ENCODE measurements at places on chromosomes 11 and 22.

DNA sequence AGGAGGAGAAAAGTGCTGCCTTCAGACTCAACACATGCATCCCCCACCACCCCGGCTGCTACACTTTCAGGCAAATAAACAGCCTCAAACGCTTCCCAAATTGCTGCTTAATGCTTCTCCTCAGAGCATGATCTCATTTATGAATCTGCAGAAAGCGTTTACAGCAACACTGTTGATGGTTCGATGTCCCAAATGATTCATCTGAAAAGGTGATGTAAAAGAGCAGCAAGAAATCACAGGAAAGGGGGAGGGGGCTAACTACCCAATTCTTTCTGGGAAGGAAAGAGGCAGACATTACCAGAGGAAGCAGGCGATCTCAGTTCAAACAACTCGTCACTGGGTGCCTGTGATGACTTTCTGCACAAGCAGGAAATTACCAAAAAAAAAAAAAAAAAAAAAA, 119.6 kb downstream of the TENM4 start:
- no peak for DNase-seq

DNA sequence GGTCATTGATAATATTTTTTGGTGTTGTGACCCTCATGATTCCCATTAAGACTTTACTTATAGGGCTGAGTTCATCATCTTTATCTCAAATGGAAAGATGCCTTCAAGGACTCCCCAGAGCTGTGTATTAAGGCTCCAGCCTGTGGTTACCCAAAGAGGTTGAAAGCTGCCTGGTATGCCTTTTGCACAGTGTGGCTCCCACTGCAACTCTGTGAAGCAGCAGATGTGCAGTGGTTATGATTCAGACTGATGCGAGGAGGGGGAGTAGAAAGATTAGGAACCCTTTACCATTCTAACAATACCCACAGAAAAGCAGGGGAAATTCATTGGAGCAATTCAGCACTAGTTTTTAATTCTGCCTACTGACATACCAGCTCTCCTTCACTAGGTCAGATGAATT, 560.0 kb downstream of the INSC start:
- DNase-seq: no peak

DNA sequence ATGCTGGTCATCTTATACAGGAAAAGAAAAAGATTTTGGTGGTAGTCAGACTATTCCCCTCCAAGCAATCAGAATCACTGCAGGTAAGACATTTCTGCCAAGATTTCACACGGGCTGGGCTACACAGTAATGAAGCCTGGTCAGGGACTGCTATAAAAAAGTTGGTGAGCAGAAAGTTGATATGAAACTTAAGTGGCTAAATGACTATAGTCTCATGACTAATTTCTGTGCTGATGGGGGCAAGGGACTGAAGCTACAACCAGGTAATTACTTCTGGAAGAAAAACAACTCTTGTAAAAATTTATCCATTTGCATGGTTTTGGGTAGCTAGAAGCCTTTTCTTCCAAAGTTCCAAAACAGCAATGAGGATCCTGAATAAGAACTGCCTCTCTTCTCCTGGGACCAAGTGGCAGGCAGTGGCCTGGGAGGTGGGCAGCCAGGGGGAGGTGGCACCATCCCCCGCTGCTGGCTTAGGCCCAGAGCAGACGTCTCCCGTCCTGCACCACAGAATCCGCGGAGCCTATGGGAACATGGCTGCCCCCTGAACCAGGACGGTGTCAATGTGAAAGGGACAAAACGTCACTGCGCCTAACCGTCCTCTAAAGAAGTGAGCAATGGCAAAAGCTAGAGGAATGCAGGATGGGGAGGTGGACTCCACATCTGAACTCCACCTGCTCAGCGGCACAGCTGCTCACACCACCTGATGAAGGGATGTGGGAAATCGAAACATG, 122.6 kb upstream of the LMO1 start:
- no peak for DNase-seq

GRCh38 chr22:46156031-46156430, 5.7 kb downstream of the PPARA start:
- DNase-seq: no peak

DNA sequence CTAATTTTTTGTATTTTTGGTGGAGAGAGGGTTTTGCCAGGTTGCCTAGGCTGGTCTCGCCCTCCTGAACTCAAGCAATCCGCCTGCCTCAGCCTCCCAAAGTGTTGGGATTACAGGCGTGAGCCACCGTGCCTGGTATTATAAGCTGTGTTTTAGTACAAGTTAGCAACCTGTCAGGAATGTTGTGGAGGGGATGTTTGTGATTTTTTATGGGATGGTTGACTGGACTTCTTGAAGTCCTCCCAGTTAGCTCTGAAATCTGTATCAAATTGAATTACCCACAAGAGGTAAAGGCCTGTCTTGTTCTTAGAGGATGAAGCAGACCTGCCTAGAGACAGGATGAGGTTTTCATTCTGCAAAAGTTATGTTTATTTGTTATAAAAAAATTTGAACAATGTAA, 34.1 kb upstream of the IL18BP start:
- DNase-seq: no peak

- no peak for DNase-seq
Observed at GRCh38 chr22:46113910-46114517, 36.3 kb upstream of the PPARA start.

DNA sequence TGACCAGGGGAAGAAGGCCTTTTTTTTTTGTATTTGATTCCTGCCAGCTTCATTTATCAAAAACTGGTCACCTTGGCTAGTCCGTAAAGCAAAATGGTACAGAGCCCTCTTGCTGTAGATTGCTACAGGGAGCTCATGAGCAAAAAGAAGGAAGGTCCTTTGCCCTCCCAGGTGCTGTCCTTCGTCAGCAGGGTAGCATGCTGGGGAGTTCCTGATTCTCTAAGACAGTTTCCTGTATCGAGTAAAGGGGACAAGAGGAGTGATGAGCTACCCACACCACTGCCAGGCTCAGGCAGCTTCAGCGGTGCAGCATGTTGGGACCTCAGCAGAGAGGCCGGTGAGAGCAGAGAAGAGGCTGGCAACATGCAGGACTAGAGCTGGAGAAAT, 67.8 kb upstream of the CSNK2A3 start:
- no peak for DNase-seq

DNA sequence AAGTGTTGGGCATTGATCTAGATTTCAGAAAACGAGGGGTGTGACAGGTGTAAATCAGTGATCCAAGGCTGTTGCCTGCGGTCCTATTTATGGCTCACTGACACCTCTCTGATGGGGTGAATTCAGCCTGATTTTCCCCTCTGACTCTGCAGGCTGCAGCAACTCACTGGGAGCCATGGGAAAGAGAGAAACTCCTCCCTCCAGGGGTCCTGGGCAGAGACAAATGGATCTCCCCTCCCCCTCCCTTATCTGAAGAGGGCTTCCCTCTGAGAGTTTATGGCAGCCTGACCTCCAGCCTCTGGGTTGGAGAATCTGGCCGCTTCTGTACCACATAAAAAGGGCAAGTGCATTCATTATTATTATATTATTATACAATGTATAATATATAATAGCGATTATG, 1.8 kb upstream of the PKNOX2 start:
- no peak for DNase-seq

DNA sequence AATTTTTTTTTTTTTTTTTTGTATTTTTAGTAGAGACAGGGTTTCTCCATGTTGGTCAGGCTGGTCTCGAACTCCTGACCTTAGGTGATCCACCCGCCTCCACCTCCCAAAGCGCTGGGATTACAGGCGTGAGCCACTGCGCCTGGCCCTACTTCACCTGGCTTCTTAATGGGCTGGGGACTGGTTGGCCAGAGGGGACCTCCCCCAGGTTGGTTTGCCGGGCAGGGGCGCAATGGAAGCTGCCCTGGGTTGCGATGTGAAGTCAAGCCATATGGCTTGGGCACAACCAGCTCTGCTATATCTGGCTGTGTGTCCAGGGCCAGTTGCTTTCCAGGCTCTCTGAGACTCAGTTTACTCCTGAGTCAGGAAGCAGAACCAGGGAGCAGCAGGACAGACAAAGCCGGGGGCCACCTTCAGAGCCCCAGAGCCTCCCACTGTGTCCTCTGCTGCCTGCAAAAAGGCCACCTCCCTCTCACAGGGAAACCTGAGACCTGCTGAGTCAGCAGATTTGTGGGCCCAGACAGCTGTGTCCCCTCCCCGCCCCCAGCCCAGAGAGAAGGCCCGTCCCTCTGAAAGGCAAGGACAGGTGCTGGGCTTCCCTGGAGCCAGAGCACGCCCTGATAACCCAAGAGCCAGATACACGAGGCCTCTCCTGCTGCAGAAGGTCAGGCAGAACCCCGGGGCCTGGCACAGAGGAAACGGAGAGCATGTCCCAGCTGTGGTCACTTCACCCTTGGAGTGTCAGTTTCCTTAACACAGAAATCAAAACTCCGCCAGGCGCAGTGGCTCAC, 29.2 kb upstream of the DAGLA start:
- no peak for DNase-seq

- DNase-seq: no peak
Observed at GRCh38 chr11:72789493-72790131, 4.2 kb downstream of the STARD10 start.

DNA sequence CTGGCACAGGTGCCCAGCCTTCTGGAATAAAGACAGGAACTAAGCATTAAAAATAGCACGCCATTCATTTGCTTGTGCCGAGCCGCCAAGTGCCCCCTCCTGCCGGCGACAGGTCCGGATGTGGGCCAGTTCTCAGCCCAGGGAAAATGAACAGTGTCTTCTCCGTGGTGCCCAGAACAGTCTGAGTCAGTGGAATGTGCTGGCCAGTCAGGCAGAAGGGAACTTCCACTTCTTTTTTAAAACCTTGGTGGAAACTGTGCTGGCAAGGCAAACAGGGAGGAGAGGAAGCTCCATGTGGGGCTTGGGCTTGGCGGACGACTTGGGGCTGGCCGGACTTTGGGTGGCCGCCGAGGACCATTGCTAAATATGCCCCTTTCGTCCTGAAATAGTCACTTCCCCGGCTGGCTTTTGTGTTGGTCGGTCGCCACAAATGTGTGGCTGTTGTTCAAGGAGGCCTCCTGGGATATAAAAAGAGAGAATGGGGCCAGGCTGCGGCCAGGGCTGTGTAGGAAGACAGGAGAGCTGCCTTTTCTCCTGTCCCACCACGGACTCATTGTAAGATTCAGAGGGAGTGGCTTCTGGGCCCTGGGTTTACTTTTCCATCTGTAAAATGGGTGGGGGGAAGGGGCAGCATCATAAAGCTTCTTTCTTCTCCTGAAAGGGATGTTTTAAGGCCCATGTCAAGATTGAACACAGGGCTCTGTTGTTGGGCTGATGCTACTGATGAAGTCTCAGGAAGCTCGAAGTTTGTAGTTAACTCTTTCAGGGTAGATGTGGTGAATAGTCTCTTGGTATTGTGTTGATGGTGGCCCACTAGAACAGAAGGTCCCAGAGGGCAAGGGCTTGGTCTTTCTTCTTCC, 101.0 kb downstream of the PTPRJ start:
- DNase-seq: no peak

GRCh38 chr22:46136486-46137217, 13.7 kb upstream of the PPARA start:
- no peak for DNase-seq

DNA sequence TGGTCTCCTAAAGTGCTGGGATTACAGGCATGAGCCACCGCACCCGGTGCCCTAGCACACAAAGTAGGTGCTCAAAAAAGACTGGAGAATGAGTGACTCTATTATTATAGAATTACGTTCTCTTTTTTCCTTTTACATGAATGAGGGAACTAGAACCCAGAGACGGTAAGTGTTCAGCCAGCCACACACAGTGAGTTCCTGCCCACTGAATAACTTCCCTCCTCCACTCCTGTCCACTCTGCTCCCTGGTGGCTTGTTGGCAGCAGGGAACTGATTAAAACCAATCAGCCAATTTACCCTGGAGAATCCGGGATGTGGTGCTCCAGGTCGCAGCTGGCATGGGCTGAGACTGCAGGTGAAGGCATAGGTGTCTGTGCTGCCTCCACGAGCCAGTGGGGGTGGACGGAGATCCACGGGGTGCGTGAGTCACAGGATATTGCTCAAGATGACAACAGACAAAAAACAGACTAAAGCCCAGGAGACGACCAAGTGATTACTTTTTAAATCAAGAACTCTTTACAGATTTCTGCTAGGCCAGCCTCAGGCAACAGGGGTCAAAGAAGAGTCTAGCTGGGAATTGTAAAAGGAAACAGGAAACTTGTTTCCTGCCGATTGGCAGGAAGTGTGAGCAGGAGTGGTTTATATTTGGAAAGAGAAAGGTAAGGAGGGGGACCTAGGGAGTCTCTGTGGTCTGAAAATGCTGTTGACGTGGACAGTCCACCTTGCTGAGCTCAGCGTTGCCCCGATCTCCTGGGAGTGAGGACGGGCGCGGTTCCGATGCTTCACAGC, 95.2 kb upstream of the TP53I11 start:
- DNase-seq: no peak

DNA sequence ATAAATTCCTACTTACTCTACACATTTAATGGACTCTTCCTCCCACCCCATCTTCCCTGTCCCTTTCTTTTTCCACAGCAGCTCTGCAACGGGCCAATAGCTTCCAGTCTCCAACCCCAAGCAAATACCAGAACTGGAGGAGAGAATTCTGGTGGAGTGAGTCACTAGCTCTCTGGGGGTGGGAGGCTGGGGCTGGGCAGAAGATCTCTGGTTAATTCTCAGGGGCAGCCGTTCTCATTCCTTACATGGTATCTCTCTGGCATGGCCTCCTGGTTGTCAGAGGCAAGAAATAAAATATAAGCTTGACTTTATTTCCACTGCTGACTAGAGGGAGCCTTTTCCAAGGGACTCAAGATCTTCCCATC, 90.4 kb upstream of the PARVA start:
- no peak for DNase-seq

- no peak for DNase-seq
Observed at GRCh38 chr11:32713496-32713895, 81.0 kb downstream of the CCDC73 start.

GRCh38 chr11:7874056-7874455, 57.0 kb downstream of the OR10A6 start:
- DNase-seq: no peak

GRCh38 chr11:132452616-132453015, 1079.7 kb downstream of the OPCML start:
- DNase-seq: no peak

DNA sequence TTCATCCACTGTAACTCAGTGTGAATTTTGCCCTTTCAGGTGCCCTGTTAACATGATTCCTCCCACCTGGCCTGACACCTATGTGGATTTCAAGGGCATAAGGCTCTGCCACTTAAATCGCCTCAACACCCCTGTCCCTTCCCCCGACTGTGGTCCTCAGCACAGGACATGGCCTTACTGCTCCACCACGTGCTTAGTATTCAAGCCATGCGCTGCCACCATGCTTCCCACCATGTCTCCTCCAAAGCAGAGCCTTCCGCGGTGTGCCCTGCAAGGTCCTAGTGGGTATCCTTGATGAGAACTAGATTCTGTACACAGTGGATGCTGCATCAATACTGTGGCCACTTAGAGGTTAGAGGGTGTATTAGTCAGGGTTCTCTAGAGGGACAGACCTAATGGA, 51.9 kb downstream of the BUD13 start:
- no peak for DNase-seq

- DNase-seq: no peak
Observed at GRCh38 chr11:18853086-18853720, 61.6 kb upstream of the PTPN5 start.

DNA sequence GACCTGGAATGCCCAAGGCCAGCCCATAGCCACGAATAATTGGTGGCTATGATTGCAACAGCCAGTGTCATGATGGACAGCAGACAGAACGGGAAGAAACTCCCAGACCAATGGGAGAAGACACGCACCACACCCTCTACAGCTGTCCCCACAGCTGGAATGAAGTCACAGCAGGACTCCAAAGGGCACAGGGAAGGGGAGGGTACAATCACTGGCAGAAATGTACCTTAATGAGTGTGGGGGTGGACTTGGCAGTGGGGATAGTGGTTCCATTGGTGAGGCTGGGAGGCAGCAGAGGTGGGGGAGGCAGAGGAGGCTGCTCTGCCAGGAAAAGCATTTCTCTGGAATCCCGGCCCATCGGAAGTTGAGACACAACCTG, 52.9 kb downstream of the SGSM3 start:
- DNase-seq: no peak

GRCh38 chr11:129933891-129934290, 38.5 kb upstream of the NFRKB start:
- DNase-seq: no peak

All from naive thymus-derived CD8-positive, alpha-beta T cell (primary cell).